ENCODE measurements at places on chromosomes 5 and 9.
A peak's percentile ranks its signal among the peaks of the same experiment; 100 is the strongest.

GRCh38 chr5:125348936-125349831, 602.7 kb upstream of the ZNF608 start:
- DNase-seq = no peak

GRCh38 chr5:170570476-170570875, 66.7 kb downstream of the KCNIP1 start:
- DNase-seq = no peak

DNA sequence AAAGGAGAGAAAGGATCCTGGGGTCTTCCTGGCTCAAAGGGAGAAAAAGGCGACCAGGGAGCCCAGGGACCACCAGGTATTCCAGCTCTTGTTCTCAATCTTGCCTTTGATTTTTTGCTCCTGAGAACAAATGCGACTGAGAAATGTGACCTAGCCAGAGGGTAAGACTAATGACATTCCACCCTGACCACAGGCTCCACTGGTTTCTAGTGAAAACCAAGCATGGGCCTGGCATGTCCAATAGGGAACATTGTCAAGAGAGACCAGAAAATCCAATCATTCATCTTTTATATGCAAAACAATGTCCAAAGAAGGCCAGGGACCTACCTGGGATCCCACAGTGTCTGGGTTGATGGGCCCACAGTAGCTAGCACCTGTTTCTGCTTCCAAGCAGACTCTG, 50.3 kb upstream of the TGFBR1 start:
- no peak for DNase-seq

- DNase-seq = no peak
Observed at GRCh38 chr9:113246928-113247327, 25.6 kb downstream of the SLC31A1 start.

DNA sequence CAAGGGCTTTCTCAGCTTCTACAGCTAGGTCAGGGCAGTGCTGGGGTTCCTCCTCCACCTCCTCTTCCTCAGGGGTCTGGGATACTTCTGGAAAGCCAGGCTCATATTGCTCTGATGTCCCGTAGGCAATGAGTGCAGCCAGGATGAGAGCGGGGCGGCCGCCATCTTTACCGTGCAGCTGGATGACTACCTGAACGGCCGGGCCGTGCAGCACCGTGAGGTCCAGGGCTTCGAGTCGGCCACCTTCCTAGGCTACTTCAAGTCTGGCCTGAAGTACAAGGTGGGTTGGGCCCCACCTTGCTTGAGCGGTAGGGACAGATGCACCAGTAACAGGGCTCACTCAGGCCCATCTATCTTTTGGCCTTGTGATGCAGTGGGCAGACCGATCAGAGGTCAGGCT, 34.8 kb downstream of the GSN start:
- no peak for DNase-seq

DNA sequence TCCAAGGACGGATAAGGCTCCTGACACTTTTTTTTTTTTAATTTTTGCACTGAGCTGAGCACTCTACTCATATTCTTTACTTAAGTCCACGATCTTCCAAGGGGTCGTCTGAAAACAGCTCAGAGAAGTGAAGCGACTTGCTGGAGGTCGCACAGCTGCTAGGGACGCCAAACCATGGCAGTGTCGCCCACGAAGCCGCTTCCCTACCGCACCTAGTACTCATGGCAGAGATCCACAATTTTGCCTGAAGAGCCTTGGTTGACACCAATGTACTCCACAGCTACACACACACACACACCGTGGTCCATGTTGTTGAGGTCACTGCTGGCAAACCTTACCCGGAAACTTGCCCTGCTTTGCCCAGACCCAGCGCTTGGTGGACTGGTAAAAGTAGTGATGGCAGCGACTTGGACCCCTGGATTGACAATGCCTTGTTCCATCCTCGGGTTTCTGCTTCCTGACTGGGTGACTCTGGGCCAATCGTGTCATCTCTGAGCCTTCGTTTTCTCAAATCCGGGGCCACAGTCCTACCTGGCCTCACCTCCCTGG, 521 bp upstream of the SLIT3 start:
- no peak for DNase-seq

GRCh38 chr5:10434392-10434791, 7.3 kb upstream of the ROPN1L start:
- no peak for DNase-seq

DNA sequence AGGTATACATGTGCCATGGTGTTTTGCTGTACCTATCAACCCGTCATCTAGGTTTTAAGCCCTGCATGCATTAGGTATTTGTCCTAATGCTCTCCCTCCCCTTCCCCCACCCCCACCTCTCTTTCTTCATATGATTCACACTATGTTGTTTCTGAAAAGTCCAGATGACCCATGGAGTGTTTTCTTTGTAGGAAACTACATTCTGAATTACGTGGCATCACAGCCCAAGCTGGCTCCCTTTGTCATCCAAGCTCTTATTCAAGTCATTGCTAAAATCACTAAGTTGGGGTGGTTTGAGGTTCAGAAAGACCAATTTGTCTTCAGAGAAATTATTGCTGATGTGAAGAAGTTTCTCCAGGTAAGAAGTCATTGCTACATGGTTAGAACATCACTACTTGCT, 30.4 kb downstream of the RANBP17 start:
- DNase-seq = no peak

GRCh38 chr5:65535529-65535987, 27.4 kb downstream of the CENPK start:
- DNase-seq = no peak

DNA sequence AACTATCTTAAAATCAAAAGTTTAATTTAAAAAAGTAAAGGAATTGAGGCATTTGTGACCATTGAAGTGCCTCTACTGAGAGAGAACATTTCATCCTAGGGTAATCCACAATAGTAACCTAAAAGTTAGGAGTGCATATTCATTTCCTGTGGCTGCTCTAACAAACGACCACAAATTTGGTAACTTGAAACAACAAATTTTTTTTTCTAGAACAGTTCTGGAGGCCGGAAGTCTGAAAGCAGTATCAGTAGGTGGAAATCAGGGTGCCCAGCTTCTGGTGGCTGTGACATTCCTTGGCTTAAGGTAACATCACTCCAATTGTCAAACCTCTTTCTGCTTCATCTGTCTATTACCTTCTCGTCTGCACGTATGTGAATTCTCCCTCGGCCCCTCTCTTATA, 67.1 kb upstream of the SSBP2 start:
- peak; percentile 8 for DNase-seq

- peak; percentile 49 for DNase-seq
Observed at GRCh38 chr5:154858972-154859871, 795 bp downstream of the CNOT8 start.

DNA sequence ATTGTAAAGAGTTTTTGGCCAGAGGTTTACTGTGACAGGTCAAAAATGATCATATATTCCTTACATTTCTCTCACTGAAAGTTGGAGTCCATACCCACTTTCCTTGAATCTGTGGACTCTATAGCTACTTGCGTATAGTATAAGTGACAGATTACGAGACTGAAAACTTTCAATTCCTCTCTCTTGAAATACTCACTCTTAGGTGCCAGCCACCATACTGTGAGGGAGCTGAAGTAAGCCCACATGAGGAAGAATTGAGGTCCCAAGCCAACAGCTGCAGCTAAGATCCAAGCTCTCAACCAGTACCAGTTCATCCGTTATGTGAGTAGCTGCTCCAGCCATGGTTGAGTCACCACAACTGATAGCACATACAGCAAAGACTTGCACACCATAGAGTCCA, 128.1 kb upstream of the FAM174A start:
- no peak for DNase-seq

GRCh38 chr9:130207241-130207992, 35.2 kb downstream of the NCS1 start:
- DNase-seq = no peak

DNA sequence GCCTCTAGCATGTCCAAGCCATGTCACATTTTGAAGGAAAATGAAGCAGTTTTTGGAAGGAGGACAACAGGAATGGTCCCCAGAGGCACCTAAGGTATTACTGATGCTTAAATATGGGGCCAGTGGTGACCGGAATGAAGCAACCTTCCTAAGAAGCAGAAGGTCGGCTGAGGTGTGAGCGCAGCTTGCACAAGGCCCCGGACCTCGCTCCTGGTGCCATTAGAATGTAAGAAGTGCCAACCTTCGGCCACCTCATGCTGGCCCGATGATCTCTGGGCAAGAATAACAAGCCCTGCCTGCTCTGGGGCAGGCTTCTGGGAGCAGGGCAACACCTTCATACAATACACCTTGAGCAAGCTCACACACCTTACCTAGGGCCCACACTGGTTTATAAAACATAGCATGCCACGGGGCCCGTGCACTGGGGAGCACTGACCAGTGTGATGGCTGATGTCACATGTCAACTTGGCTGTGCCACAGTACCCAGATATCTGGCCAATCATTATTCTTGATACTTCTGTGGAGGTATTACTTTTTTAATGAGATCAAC, 21.9 kb downstream of the SEMA4D start:
- no peak for DNase-seq

- DNase-seq = no peak
Observed at GRCh38 chr9:110276781-110277180, 20.5 kb upstream of the TXN start.

GRCh38 chr9:37919956-37920335, 16.0 kb upstream of the SLC25A51 start:
- DNase-seq = no peak

GRCh38 chr9:21967702-21968101, 26.5 kb downstream of the CDKN2A start:
- DNase-seq = no peak

GRCh38 chr9:128108269-128109049, 19.1 kb downstream of the PTGES2 start:
- no peak for DNase-seq

GRCh38 chr5:453725-454481, 10.9 kb downstream of the EXOC3 start:
- no peak for DNase-seq

DNA sequence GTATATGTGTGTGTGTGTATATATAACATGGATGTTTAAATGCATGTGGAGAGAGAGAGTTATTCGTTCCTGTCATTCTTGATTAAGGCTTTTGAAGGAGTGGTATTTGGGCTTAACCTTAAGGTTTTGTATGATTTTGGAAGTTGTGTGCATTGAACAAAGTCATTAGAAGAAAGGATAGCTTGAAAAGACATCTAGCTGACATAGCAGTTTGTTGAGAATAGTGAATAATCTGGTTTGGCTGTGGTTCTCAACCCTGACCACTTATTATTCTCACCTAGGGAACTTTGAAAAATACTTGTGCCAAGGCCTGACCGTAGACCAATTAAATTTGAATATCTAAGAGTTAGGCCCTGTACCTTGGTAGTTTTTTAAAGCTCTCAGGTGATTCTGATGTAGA, 141.1 kb upstream of the SH3GL2 start:
- no peak for DNase-seq

DNA sequence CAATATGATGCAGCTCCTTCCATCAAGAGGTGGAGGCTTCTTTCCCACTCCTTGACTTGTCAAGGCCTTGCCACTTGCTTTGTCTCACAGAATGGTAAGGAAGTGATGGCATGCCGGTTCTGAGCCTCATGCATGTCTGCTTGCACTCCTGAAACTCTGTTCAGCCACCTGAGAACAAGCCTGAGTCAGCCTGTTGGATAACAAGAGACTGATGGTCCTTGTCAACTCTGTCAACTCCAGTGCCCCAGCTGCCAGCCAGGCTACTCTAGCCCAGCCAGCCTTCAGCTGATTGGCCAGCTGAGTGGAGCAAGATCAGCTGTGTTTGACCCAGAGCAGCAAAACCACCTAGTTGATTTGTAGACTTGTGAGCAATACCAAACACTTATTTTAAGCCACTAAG, 4.4 kb upstream of the TENT4A start:
- no peak for DNase-seq

GRCh38 chr5:119385536-119386128, 29.8 kb downstream of the TNFAIP8 start:
- DNase-seq = no peak

- DNase-seq = no peak
Observed at GRCh38 chr9:128102861-128103588, 24.5 kb downstream of the PTGES2 start.

DNA sequence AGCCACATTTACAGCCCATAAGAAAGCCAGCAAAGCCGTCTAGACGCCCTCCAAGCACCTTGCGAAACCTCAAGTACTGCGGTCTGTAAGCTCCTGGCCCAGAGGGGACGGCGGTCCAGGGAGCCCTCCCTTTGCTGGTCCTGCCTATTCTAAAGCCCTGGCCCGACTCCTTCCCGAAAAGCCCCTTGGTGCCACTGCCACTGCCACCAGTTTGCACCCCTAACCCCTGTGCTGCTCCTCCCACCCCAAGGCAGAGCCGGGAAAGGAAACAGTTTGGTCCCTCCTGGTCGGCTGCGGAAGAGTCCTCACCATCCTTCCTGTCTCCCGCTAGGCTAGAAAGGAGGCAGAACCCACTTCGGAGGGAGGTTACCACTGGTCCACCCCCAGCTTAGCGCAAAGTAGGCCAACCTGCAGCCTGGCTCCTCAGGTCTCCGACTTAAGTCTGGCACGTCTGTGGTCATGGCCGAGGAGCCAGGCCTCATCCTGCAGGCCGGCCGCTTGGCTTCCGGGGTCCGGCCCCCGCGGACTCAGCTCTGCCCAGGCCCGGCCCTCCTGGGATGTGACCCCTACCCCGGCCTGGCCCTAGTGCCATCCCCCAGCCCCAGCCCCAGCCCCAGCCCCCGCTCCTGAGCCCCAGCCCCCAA, 916 bp downstream of the TOR1A start:
- no peak for DNase-seq

DNA sequence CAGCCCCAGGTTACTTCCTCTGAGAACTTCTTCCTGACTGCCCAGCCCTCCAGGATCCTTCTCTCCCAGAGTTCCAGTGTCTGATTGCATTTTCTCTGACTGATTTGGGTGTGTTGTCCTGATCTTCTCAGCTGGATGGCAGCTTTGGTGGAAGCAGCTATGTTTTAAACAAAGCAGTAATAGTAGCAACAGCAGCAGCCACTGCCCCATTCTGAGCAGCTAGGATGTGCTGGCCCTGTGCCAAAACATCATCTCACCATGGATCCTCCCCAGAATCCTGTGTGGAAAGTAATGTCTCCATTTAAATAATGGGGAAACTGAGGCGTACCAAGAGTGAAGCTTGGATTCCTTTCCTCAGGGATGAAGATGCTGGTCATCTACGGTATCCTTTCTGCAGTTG, 46.4 kb upstream of the PSD2 start:
- DNase-seq = no peak

DNA sequence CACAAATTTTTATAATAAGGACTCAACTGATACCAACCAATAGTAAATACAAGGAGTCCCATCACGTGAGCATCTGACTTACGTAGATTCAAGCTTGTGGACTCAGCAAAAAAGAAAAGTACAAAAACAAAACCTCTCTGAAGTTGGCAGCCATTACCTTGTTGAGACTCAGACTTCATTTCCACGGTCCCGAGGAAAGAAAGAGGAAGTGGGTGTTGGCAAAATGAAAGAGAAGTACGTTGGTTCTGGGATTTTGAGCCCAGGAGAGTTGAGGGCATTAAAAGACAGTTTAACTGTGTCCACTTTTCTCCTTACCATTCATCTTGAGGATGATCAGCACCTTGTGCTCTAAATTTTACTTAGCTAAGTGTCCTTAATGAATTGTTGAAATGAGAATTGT, 26.7 kb downstream of the NCBP1 start:
- no peak for DNase-seq

- no peak for DNase-seq
Observed at GRCh38 chr9:129849901-129850300, 14.6 kb downstream of the USP20 start.

GRCh38 chr5:168879929-168880328, 300.8 kb upstream of the PANK3 start:
- no peak for DNase-seq
